ENCODE measurements at places on chromosomes 3 and 15.

GRCh38 chr3:136146981-136147729 lies 49.0 kb downstream of the MSL2 start:
- DNase-seq: no peak

- peak; percentile 85 for DNase-seq
Observed at GRCh38 chr3:72338942-72339669, 509.1 kb downstream of the SHQ1 start.

GRCh38 chr3:177789500-177789899 lies 592.2 kb upstream of the TBL1XR1 start:
- DNase-seq: no peak

DNA sequence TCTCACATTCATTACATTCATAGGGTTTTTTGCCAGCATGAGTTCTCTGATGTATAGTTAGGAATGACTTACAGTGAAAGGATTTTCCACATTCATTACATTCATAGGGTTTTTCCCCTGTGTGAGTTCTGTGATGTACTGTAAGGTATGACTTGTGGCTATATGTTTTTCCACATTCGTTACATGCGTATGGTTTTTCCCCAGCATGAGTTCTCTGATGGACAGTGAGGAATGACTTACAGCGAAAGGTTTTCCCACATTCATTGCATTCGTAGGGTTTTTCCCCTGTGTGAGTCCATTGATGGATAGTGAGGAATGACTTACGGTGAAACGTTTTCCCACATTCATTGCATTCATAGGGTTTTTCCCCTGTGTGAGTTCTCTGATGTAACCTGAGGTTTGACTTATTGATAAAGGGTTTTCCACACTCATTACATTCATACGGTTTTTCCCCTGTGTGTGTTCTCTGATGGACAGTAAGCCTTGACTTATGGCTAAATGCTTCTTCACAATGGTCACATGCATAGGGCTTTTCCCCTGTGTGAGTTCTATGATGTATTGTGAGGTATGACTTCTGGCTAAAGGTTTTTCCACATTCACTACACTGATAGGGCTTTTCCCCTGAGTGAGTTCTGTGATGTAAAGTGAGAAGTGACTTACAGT lies 47.4 kb downstream of the ZNF717 start:
- DNase-seq: no peak

DNA sequence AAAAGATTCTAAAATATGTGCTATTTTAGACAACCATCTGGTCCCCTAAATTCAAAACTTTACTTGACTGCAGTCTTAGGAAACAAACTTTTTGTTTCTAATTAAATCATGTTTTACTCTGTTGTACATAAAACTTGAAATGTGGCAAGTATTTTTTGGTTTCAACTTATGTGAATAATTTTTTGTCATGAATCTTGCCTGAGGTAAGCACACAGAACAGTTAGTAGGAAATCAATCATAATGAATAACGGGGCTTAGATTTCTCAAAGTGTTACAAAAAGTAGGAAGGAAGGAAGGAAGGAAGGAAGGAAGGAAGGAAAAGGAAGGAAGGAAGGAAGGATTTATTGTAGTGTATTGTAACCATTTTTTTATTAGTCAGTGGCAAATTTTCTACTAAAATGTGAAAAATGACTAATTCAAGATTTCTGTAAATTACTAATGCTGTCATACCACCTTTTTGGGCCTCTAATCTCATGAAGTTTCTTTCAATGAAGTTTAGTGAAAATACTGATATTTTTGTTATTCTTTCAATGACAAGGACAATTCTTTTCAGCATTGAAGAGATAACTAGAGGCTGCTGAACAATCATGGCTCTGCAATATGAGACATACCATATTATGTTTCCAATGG lies 1689.2 kb downstream of the OTOL1 start:
- no peak for DNase-seq

DNA sequence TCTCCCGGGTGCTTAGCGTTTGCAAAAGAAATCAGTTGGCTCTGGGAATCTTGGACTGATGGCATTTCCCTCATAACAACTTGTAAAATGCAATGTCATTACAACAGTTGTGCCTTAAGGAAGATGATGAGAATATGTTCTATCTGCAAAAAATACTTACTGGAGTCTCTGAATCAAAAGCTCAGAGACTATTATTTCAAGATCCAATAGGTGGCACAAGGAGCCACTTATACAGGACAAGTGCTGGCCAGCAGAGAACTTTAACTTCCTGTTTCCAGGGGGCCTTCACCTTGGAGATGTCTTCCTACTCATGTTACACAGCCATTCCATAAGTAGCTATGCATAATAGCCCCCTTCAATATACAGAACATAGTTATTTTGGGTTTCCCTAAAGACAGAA lies 8.9 kb upstream of the RPS27L start:
- no peak for DNase-seq
